GM23248 (cell line): ENCODE measurements at places on chromosomes 16 and 17. TPM values are rescaled to one million over a fixed set of nuclear protein-coding genes. Genes with fewer than 3 reads are reported as not detected.

Gene LGALS3BP
- polyA plus RNA-seq: 8.6 and 12.6 TPM in 2 replicates

Gene KRT33A
- polyA plus RNA-seq: not detected in 2 replicates

Gene CMTM2
- polyA plus RNA-seq: not detected in 2 replicates

Gene CISD3
- polyA plus RNA-seq: 44.6 and 49.9 TPM in 2 replicates

Gene SULT1A1
- not detected in 2 replicates for polyA plus RNA-seq

Gene VAMP2
- polyA plus RNA-seq: 25.5 and 27.1 TPM in 2 replicates

- no peaks in the 10 kb centered on the region for H3K27me3 ChIP-seq
- peak; percentile 56 for DNase-seq
- no peak overlapping the region for H3K27ac ChIP-seq
- no peaks in the 10 kb centered on the region for H3K4me1 ChIP-seq
- no peak overlapping the region for H3K4me3 ChIP-seq
Observed at GRCh38 chr17:18139949-18140348, 31.4 kb downstream of the MYO15A start.

- H3K27ac ChIP-seq: no peak within 1 kb of the TSS
- no peaks in the 10 kb centered on the region for H3K4me1 ChIP-seq
- peak within 1 kb of the TSS; percentile 55 for H3K4me3 ChIP-seq
- no peaks in the 10 kb centered on the region for H3K36me3 ChIP-seq
Observed at GRCh38 chr17:74972107-74972972, at the start of gene HID1. Gene HID1 (minus strand): TSS chr17:74972759. CDS start chr17:74972656, 103 bp downstream.

DNA sequence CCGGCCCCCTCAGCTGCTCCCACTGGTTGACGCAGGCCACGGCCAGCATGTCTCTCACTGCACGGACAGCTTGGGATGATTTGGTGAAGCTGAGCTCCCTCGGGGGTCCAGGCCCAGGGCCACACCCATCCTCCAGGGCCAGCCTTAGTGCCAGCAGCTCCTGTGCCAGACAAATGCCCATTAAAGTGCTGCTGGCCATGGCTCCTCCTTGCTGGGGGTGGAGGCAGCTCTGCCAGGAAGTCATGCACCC lies 2.5 kb downstream of the TRIM47 start:
- H3K36me3 ChIP-seq: no peaks in the 10 kb centered on the region
- no peak overlapping the region for H3K27ac ChIP-seq
- no peak overlapping the region for H3K4me3 ChIP-seq
- DNase-seq: no peak
- peaks cover 12% of the 10 kb centered on the region for H3K27me3 ChIP-seq

DNA sequence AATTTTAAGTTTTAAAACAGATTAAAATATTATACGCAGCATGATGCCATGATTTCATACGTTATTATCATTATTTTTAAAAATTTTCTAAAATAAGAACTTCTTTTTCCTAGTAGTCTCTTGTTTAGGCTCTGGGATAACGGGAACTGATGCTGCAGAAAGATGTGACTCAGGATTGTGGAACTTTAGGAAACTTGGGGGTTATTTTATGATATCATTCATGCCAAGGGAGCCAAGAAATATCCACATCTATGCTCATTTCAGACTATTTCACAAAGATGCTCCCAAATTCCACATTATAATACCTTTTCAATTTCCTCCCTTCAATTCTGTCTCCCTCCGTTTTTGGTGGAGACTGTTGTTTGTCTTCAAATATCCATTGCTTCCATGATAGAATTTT lies 236.4 kb downstream of the HS3ST3A1 start:
- H3K27me3 ChIP-seq: no peaks in the 10 kb centered on the region
- DNase-seq: peak; percentile 64
- peaks cover 42% of the 10 kb centered on the region for H3K4me1 ChIP-seq
- no peak overlapping the region for H3K4me3 ChIP-seq

DNA sequence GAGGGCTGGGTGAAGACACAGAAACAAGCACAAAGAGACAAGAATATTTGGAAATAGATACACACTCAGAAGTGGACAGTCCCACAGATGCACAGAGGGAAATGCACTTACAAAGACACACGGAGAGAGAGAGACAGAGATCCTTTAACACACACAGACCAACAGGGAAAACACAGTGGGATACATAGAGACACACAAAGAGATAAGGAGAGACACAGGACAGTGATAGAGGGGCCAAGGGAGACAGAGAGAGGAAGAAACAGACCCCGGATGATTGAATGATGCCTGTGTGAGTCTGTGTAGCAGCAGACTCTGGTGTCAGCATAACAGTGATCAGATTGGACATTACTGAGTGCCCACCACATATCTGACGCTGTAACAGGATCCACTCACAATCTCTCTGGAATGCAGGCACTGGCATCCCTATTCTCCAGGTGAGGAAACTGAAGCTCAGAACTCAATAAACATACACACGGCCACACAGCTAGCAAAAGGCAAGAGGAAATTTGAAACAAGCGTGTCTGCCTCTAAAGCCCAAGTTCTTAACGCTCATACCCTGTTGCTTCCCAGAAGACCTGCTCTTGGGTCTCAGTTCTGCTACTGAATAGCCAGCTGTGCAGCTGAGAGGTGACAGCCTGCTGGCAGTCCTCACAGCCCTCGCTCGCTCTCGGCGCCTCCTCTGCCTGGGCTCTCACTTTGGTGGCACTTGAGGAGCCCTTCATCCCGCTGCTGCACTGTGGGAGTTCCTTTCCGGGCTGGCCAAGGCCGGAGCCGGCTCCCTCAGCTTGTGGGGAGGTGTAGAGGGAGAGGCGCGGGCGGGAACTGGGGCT lies 186.3 kb upstream of the NLRP1 start:
- H3K36me3 ChIP-seq: no peaks in the 10 kb centered on the region
- H3K4me3 ChIP-seq: no peak overlapping the region
- no peak overlapping the region for H3K27ac ChIP-seq
- DNase-seq: no peak

DNA sequence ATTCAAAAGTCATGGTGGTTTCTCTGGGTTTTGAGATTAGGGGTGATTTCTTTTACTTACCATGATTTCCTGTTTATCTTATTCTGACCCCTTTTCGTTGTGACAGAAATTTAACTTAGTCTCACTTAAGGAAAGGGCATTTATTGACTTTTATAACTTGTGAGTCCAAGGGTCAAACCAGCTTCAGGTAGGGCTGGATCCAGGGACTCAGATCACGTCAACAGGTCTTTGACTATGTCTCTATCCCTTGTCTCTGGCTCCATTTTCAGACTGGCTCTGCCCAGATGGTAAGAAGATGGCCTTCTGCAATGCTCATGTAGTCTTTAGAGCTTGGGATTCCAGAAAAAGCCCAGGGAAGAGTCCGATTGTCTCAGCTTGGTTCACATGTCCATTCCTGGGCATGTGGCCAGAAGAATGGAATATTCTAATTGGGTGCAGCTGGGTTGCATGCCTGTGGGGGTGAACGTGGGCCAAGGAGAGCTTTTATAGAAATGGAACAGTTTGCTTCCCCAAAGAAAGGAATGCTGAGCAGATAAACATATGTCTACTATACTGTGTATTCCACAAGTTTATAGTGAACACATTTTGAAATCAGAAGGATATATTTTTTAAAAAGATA lies 13.4 kb downstream of the USP43 start:
- peak; percentile 57 for DNase-seq
- no peaks in the 10 kb centered on the region for H3K27me3 ChIP-seq
- H3K36me3 ChIP-seq: no peaks in the 10 kb centered on the region
- H3K4me1 ChIP-seq: no peaks in the 10 kb centered on the region

DNA sequence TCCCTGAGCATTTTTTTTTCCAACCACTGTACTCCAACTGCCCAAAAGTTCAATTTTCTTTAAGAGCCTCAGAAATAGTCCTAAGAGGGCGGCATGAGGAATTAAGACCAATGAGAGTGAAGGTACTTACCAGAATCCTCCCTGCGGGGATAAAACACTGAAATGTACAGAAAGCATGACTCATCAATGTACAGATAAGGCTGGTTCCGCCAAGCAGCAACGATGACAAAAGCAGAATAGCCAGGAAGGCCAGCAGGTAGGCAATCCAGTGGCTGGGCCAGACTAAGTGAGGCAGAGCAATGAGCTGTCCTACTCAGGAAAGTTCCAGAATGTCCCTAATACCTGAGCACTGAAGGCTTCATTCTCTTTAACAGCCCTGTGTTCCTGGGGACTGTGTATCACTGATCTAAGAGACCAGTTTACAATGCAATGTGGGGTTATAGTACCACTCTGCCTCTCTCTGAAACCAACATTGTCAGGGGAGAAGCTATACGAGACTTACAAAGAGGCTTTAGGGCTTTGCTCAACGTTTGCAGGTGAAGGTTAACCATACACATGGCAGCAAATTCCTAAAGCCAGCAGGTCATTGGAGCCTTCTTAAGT lies 11.0 kb upstream of the GPR139 start:
- no peaks in the 10 kb centered on the region for H3K4me1 ChIP-seq
- H3K36me3 ChIP-seq: no peaks in the 10 kb centered on the region
- H3K4me3 ChIP-seq: no peak overlapping the region

GRCh38 chr17:70865993-70866804 lies 696.9 kb downstream of the KCNJ2 start:
- no peaks in the 10 kb centered on the region for H3K27me3 ChIP-seq
- H3K27ac ChIP-seq: no peak overlapping the region
- H3K36me3 ChIP-seq: no peaks in the 10 kb centered on the region
- no peak for DNase-seq
- H3K4me3 ChIP-seq: no peak overlapping the region

DNA sequence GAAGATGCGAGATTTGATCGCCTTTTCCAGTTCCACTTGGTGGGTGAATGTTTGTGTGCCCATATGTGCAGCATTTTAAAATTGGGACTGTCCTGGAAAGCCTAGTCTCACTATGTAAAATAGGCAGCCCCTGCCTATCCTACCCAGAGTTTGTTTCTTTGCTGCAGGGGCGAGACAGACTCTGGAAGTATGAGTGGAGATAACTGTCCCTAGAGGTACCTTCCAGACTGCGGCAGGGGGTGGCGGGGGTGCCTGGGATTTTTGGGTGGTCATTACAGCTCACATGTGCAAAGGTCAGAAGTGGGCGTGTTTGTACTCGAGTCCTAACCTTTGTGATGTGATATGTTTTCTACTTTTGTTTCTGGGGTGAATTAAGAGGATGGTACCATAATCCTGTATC lies 36.6 kb downstream of the MPRIP start:
- H3K4me3 ChIP-seq: no peak overlapping the region
- peaks cover 34% of the 10 kb centered on the region for H3K4me1 ChIP-seq

DNA sequence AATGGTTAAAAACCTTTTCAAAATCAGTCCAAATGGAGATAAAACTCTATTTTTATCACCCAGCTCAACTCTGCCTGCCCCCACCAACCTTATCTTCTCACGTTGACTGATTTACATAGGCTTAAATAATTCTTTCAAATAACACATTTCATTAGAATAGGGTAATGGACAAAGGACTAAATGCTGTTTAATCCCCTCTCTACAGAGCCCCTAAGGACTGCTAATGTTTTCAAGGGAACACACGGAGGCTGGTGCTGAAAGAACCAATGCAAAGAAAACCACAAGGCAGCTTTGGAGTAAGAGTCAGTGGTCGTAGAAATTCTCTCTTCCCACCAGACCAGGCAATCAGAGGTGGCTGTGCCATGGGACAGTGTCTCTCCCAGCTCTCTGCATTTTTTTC lies 445.7 kb upstream of the MAF start:
- H3K4me3 ChIP-seq: no peak overlapping the region
- DNase-seq: no peak
- H3K27ac ChIP-seq: no peak overlapping the region
- peaks cover 4% of the 10 kb centered on the region; the same call in 1 of the 2 replicates for H3K4me1 ChIP-seq
- H3K36me3 ChIP-seq: no peaks in the 10 kb centered on the region

DNA sequence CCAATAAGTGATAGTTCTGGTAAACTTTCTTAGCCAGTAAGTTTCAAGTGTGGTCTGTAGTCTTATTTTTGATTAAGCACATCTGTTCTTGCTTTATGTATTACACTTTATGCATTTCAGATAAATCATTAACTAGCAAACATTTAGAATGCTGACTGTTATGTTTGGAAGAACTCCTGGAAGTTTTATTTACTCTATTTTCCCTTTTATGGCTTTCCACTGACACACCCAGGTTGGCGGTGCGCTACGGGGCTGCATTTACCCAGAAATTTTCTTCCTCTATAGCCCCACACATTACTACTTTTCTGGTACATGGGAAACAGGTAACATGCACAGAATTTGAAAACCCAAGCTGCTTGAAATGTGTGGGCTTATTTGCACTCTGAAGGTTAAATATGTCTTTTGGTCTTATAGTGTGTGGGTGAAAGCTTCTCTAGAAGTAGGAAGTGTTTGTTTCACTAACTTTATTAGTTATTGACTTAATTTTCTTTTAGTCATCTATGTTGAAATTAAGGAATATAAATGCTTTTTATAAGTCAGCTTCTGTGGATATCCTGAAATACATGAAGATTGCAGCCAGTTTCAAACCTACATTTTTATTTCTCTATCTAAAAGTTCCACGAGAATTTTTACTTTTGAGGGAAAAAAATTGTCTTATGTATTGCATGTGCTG lies 203.7 kb downstream of the PHKB start:
- H3K27ac ChIP-seq: no peak overlapping the region
- peaks cover 17% of the 10 kb centered on the region; the same call in 1 of the 2 replicates for H3K36me3 ChIP-seq
- H3K4me1 ChIP-seq: no peaks in the 10 kb centered on the region
- H3K4me3 ChIP-seq: no peak overlapping the region
- DNase-seq: no peak

DNA sequence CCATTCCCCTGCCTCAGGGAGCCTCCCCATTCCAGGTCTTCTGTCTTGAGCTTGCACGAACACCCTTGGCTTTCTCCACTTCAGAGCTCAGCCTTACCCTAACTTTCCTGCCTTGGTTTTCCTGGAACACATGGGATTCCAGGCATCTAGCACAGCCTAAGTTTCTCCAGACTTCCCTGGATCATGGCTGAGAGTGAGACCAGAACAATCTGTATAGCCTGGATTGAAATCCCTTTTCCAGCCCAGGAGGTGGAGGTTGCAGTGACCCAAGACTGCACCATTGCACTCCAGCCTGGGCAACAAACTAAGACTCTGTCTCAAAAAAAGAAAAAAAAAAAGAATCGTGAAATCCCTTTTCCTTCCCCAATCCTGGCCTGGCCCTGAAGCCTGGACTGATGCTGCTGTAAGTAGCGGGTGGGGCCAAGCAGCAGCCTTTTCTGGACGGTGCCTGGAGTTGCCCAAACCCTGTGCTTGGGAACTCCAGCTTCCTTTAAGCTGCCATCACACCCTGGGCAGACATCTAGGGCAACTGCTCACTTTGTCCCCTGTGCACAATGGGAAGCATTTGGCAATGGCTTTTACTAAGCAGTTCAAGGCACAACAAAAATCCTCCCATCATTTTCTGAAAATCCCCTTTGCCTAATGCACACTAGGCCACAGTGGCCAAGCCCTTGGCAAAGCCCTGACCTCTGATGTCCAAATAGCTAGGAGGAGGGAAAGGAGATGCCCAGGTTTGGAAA lies 12.0 kb upstream of the SLC16A5 start:
- H3K4me1 ChIP-seq: peaks cover 26% of the 10 kb centered on the region
- no peaks in the 10 kb centered on the region for H3K36me3 ChIP-seq
- H3K4me3 ChIP-seq: no peak overlapping the region

DNA sequence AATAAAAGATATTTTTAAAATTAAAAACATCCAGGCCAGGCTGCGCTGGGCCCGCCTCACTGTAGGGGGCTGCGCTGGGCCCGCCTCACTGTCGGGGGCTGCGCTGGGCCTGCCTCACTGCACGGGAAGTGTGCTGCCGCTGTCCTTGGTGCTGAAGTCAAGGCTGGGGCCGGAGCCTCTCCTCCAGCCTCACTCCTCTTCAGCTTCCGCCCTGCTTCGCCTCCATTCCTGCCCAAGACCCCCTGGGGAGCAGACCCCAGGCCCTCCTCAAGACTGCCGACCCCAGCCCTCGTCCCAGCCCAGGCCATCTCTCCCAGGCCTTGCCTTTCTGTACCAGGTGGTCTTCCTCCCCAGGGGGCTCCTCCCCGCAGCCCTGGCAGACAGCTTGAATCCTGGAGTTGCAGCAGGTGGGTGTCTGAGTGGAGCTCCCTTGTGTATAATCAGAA lies 26.2 kb downstream of the ENDOV start:
- H3K27me3 ChIP-seq: no peaks in the 10 kb centered on the region
- H3K27ac ChIP-seq: no peak overlapping the region
- no peaks in the 10 kb centered on the region for H3K4me1 ChIP-seq
